ENCODE measurements at places on chromosomes 12 and 14. TPM values are rescaled to one million over a fixed set of nuclear protein-coding genes. Genes with fewer than 3 reads are reported as not detected.

CLEC4A gene
- 0.36 TPM for total RNA-seq

DNA sequence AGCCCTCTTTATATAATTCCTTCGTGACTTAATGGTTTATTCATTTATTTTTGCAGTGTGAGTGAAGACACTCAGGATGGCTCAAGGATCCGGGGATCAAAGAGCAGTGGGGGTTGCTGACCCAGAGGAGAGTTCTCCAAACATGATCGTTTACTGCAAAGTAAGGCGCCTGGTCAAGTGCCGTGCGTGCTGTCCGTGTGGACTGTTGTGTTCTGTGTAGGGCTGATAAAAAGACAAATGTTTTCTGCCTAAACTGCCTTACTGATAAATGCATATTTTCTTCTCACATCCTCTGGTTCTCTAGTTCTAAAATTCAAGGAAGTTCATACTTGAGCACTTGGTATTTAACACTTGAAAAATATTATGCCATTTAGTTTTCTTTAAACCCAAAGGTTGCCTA lies 32.5 kb downstream of the RGS6 start:
- DNase-seq, result no peak

- DNase-seq, result no peak
These were observed 38.2 kb downstream of the ZFYVE21 start for GRCh38 chr14:103753774-103754173.

MYF6 gene
- total RNA-seq, result not detected

GRCh38 chr12:29414368-29414767 lies 33.4 kb upstream of the ERGIC2 start:
- DNase-seq, result no peak

- DNase-seq, result no peak
These were observed 532 bp downstream of the FKBP11 start for GRCh38 chr12:48924617-48925303.

ARHGDIB gene
- 1.2 TPM for total RNA-seq

OR4K17 gene
- 0.14 TPM for total RNA-seq

DNA sequence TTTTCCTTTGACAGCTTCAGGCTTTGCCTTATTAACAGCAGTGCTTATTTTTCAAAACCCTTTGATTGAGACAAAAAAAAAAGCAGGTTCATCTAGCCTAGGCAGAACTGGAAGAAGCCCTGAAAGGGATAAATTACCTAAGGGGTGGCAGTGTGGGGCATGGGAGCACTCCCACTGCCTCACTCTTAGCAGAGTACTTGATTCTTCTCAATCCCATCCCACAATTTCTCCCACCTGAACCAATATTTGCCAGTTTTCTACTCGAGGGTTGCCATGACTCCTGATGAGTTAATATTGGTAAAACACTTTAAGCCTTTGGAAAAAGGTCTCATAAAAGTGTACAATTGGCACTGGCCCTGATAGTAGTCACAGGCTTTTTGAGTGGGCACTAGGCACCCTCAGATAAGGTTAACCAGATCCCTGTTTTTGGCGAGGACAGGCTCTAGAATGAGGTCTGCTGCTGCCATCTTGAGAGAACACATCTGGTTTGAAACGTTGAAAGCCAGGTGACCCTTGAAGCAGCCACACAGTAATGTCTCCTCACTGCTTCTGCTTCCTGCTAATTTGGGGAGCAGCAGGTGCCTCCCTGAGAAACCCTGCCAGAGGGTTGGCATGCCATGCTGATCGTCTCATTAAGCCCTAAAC lies 320.0 kb downstream of the RAD51B start:
- DNase-seq, result no peak
